ENCODE measurements at places on chromosomes 1 and 21.

DNA sequence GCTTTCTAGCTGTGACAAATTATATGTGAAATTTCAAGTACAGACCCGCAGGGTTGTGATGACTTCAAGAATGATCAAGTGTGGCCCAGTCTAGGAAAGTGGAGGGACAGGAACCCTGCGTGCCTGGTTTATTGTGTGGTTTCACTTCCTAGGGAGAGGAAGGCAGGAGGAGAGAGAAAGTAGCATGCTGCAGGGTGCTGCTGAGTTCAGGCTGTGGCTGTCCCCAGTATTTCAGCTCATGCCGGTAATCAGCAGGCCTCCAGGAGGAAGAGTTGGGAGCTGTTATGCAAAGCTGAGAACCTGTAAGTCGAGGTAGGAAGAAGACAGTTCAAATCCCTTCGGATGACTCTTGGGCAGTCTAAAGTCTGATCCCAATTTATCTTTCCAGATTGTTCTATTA lies 140.4 kb downstream of the ROR1 start:
- no peak for DNase-seq

GRCh38 chr1:183871142-183871541 lies 66.2 kb downstream of the RGL1 start:
- peak; percentile 45 for DNase-seq

DNA sequence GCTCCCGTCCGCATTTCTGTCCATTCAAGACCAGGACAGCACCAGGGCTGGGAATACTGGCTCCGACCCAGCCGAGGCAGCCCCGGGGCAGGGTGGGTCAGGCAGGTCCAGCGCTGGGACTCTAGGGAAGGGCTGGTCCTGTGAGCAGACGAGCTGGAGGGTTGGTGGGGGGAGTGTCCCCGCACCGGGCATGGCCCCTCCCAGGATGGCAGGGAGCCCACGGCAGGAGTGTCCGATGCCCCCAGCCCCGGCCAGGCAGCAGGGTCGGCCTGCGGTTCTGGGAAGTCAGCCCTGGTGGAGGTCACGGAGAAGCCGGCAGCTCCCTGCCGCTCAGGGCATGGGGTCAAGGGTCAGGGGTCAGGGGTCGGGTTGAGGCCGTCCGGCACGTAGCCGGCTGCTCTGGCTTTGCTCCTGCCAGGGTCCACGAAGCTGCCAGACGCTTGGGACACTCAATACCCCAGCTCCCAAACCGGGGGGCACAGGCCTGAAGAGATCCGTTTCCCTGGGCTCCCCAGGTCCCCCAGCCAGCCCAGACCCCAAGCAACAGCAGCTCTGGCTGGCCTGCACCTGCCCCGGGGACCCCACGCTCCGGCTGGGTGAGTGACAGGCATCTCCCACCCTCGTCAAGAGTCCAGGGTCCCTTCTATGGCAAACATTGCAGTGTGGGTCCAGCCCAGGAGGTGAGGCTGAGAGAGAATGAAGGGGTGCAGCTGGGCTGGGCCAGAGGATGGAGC lies 6.7 kb downstream of the C1QTNF12 start:
- no peak for DNase-seq

DNA sequence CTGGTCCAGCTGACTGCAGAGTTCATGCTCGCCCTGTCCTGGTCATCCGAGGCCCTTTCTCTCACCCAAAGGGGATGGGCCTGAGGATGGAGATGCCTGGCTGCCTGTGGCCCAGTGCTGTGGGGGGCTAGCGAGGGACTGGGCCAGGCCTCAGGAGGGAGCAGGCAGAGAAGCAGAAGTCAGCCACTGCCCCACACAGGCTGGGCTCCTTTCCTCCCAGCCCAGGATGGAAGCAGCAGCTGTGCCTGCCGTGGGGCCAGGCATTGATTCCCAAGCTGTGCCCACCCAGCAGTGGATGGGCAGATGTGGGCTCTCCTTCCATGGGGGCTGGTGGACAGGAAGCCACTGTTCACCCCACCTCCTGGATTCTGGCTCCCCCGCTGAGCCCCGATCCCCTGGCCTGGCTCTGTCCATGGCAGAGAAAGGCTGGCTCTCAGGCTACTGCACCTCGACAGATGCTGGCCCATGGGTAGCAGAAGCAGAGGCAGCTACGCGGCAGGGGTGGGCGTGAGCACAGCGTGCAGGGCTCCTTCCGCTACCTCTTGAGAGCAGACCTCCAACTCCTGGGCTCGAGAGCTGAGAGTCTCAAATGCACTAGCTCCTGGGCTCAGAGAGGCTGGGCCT lies 24.6 kb downstream of the RUNX3 start:
- DNase-seq = no peak

DNA sequence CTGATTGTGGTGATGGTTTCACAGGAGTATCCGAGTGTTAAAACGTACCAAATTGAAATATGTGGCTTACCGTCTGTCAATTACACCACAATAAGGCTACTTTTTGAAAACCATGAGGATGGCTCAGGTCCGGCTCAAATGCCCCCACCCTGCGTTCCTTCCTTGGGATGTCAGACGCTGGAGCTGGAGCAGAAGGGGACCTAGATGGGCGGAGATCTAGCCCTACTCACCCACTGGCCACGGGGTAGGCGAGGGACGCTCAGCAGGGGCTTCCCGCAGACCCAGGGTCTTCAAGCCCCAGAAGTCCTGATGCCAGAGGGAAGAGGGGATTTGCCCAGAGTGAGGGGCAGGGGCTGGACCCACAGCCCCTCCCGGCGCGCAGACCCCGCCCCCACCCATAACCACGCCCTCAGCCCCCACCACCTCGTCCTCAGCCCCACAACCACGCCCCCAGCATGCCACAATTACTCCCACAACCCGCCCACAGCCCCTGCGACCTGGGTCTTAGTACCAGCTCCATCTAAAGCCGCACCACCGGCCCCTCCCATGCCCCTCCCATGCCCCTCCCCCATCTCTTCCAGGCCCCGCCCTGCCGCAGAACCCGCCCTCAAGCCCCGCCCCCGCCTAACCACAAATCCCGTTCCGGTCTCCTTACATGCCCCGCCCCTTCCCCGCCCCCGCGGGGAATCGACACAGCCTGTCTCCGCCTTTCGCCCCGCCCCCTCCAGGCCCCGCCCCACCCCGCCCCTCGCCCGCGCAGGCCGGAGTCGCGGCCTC lies at the start of gene LRRC3:
TSS of gene LRRC3 (plus strand) at position 764 of the 777 bp plus-strand sequence. CDS start 1,135 bp downstream, outside the sequence.
- DNase-seq = peak; percentile 83

GRCh38 chr1:12384836-12385456 lies 155.1 kb downstream of the VPS13D start:
- no peak for DNase-seq

DNA sequence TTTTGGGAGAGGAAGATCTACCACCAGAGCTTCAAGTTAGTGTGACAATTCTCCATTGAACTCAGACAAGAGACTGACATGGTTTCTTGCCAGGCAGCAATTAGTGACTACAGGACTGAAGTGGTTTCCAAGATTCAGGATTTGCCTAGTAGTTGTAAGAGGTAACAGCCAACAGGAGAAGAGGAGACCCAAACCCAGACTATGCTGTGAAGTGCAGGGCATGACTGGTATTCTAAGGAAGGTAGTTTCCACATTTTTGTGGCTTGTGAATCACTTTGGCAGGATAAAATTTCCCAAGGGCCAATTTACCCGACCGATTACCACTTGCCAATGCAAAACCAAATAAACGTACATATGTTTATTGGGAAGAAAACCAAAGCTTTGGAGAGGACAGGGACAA lies 14.7 kb upstream of the RAP1A start:
- peak; percentile 13 for DNase-seq

GRCh38 chr1:202126426-202126825 lies 3.7 kb downstream of the GPR37L1 start:
- no peak for DNase-seq

DNA sequence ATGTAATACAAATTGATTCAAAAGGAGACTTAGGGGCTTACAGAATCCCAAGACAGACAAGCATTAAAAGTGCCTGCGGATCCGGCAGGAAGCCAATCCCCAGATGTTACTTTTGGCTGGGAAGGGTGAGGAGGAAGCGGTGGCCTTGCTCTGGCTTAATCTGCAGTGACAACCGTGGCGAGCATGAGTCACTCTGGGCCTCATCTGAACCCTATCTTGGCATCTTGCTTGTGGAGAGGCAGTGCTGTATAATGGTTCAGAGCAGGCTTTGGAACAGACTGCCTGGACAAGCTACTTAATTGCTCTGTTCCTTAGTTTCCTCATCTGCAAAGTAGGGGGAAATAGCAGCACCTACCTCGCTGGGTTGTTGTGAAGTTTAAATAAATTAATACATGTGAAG lies 74.1 kb downstream of the XCL2 start:
- no peak for DNase-seq

DNA sequence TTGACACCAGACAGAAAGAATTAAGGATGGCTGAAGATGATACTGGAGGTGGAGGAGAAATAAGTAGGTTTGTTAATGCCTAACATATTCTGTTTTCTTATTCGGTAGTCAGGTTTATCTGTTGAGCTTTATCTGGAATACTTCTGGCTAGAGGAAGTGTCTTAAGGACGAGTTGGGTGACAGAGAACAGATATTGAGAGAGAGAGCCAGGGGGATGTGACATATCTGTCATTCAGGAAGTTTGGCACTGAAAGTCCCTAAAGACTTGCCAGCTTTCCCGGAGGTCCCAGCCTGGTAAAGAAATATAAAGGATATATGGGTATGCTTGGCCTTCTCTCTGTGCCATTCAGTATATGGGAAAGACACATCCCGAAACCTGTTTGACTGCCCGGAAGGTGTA lies 280.6 kb downstream of the ZP4 start:
- no peak for DNase-seq

GRCh38 chr1:162168261-162168660 lies 98.8 kb downstream of the NOS1AP start:
- no peak for DNase-seq

- DNase-seq = no peak
Measured at GRCh38 chr1:56050911-56051310, 528.5 kb downstream of the PLPP3 start.

GRCh38 chr1:116751621-116752020 lies 2.6 kb upstream of the CD2 start:
- DNase-seq = no peak

DNA sequence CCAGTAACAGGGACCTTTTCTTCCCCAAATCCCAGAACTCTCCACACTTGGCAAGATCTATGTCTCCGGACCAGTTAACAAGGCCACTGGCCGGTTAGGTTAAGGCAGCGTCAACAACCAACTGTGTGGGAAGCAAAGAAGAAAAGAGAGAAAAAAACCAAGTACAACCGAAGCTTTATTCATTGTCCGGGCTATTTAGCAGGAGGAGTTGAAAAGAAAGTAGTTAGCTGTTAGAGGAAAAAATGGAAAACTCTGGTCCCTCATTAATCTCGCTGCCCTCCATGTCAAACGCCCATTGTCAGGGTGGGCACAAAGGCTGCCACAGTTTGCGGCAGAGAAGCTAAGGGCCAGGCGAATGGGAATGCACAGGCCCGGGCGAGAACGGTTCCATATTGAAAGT lies 49.3 kb upstream of the GRIK3 start:
- no peak for DNase-seq

- DNase-seq = no peak
Measured at GRCh38 chr1:228164561-228165371, 838 bp upstream of the IBA57 start.

DNA sequence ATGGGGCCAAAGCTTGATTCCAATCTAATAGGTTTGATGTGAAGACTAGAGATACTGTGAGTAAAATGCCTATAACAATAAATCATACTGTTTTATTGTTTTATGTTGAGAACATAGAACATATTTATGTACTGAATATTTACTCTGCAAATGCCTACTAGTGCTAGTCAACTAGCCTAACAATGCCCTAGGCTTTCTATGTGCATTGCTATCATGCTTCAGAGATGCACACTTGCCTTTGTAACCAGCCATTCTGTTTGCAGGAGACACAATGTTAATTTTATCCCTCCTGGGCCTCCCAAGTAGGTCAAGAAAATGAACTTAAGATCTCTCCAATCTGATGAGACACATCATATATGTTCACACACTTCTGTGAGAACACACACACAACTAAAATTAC lies 530.8 kb upstream of the BEND5 start:
- no peak for DNase-seq

GRCh38 chr1:230950404-230950803 lies 28.3 kb downstream of the TTC13 start:
- DNase-seq = no peak

DNA sequence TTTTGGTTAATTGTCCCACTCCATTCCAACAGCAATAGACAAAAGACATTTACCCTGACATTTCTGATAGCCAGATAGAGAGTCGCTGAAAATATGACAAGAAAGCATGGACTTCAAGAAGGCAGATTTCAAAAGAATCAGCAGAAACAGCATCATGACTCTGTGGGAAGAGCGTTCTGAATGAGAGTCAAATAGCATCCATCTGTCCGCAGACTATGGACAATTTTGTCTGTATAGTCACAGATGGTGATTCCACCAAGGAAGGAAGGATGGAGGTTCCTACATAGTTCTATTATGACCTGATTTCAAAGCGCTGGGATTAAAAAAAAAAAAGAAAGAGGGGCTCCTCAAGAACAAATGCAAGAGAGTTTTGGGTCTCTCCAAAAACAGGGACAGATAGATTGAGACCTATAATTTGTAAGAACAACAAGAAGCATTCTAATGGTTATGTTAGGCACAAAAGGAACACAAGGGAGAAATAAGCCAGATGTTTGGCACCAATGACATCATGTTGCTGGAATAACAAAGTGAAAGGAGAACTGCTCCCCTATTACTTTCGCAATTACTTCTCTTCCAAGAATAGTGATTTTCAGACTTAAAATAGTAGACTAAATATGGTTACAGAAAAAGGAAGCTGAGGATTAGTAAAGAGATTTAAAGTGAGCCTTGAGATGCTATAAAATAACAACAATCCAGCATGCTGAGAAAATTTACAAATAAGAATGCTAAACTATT lies 28.5 kb downstream of the NIBAN1 start:
- DNase-seq = no peak

- no peak for DNase-seq
Measured at GRCh38 chr1:24110642-24111261, 1.2 kb downstream of the MYOM3 start.

GRCh38 chr1:12426030-12426429 lies 192.0 kb downstream of the DHRS3 start:
- DNase-seq = no peak

GRCh38 chr1:111503585-111504060 lies at the start of the genes ADORA3 and TMIGD3:
Gene ADORA3, minus strand, starts transcription at chr1:111503633. Its CDS starts 279 bp downstream, at chr1:111503354.
Gene TMIGD3, minus strand, starts transcription at chr1:111503633. Its CDS starts 279 bp downstream, at chr1:111503354.
- no peak for DNase-seq

DNA sequence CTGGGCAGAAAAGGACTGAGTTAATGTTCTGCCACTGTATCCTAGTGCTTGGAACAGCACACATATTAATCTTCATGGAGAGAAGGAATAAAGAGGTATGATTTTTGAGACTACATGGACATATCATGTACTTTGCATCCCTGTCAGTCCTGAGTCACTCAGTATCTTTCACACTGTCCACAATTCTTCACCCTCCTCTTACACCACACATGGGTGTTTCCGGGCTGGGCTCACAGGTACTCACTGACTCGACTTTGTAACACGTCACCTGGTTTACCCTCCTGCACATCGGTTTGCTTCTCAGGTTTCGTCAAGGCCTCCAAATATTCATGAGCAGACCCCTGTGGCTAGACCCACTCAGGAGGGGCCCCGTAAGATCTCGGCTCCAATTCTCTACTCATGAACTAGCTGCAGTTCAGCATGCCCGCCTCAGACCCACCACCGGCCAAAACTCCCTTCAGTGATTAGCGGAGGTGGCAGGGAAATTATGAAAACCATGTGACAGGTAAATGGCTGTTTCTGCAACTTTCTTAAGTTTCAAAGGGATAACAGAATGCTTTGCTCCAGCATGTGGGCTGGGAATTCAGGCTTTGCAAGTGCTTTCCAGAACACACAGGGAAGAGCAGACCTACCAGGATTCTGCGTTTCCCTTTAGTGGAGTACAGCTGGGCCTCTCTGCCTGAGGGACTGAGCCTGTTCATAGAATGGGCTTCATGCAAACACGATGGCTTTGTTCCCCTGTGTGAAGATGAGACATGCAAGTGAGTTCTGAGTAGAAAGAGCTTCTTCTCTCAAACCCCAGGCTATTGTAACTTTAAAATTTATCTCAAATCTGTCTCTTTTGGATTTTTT lies 31.3 kb upstream of the TRABD2B start:
- no peak for DNase-seq

Measured in SW480 (cell line).